ENCODE measurements at places on chromosomes 3 and 15. TPM values are rescaled to one million over a fixed set of nuclear protein-coding genes. Genes with fewer than 3 reads are reported as not detected.
A peak's percentile ranks its signal among the peaks of the same experiment; 100 is the strongest.

- DNase-seq: no peak
Observed at GRCh38 chr15:91039996-91040395, 17.6 kb upstream of the VPS33B start.

DNA sequence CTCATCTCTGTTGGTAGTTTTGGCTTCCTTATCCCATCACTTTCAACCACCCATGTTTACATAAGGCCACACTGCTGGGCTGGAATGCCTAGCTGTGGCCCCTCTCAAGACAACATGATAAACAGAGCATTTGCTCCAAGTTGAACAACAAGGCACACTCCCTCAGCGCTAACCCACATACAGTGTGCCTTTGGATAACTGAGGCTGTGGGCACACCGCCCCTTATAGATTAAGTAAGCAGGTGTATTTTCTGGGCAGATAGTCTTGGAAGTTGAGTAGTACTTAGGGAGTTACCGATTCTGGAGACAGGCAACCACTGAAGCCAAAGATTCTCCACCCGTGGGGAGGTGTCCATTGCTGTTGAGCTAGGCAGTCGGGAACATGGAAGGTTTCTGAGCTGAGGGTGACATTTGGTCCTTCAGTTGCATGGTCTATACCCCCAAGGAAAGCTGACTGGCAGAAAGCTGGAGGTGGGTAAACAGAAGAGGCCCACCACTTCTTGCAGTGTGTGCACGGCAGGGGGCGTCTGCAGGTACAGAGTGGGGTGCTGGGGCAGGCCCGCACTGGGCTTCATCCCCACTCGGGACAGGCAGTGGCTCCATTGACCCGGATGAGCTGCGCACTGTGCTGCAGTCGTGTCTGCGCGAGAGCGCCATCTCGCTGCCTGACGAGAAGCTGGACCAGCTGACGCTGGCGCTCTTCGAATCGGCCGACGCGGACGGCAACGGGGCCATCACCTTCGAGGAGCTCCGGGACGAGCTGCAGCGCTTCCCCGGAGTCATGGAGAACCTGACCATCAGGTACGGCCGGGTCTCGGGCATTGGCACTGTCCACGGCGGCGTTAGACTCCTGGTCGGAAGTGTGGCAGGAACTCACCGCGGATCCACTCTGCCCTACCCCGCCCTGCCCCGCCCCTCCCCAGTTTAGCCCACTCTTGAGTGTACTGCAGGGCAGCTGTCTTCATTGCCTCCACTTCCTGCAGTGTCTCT, 16.8 kb downstream of the NOX5 start:
- DNase-seq: no peak

DNA sequence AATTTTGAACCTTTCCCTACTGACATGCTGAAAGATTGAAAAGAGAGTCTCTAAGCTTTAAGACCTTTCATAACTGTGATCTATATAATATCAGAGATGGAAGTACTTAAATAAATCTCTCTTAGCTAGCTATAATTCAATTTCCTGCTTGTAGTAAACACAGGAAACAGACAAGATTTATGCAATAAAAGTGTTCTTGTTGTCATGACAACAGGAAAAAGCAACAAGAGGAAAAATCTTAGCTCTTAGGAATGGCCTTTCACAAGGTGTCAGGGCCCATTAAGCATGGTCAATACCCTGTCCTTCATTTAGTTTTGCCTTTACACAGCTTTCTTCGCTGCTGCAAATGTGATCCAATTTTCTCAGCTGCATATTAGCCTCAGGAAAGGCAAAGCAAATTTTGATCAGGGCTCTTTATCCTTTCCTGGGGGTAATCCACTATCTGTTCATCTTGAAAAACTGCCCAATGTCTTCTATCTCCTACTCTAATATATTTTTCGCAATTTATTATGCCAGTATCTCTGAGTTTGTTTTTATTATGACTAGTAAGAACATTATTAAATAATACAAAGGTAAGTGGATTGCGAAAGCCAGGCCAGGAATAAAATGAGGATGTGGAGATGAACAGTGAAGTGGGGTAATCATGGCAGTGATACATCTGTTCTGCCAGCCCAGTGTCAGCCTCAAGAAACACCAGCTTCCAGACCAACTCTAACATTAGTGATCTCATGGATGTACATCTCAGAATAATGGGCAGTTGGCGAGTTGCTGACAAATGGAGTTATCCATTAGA, 28.7 kb downstream of the SIDT1 start:
- DNase-seq: no peak

DNA sequence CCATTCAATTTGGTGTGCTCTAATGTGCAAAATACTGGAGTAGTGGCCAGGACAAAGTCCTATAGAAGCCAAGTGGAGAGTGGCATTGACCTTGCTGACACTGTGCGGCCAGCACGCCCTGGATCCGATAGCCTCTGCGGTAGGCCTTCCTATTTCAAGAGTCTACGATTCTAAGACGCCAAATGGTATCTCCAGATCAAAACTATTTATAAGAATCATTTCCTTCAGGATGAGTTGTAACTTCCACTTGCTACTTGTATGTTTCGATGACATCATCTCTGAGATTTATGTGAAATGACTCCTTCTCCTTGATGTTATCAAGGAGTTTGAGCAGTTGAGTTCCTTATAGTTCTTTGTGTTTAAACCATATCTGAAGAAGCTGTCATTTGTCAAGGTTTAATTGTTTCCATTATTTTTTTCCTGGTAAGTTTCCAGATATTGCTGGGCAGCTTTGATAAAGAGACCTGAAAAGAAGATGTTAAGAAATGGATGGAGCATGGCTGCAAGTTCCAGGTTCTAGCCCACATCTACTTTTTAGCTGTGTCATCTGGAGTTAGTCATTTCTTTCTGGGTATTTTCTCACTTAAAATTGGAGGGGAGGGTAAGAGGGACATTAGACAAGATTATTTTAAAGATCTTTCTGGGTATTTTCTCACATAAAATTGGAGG, 71.8 kb downstream of the TMEM44 start:
- DNase-seq: no peak

GRCh38 chr15:95664450-95664849, 666.0 kb upstream of the NR2F2 start:
- no peak for DNase-seq

GRCh38 chr15:27258287-27258686, 287.3 kb downstream of the GABRG3 start:
- no peak for DNase-seq

The PLAAT1 gene
- total RNA-seq: not detected

DNA sequence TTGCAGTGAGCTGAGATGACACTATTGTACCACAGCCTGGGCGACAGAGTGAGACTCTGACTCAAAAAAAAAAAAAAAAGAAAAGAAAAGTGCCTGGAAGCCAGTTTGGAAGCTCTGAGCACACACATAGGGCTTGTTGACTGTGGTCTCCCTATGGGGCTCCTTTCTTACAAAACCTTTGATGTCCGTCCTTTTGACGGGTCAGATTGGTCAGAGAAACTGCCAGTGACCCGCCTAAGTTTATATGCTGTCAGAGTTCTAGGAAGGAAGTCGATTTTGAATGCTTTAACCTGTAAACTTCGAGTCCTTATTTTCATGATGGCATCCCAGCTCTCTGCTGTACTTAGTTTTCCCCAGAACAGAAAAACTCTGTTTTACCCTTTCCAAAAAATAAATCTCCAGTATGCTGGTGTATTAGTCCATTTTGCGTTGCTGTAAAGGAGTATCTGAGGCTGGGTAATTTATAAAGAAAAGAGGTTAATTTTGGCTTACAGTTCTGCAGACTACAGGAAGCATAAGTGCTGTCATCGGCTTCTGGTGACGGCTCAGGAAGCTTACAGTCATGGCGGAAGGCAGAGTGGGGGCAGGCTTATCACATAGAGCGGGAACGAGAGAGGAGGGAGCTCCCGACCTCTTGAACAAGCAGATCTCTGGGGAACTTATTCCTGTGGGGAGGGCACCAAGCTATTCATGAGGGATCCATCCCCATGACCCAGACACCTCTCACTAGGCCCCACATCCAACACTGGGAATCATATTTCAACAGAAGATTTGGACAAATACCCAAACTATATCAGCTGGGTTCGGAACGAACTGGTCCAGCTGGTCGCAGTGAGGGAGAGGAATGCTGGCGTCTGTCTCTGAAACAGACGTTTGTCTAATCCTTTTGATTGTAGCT, 72.3 kb downstream of the LMLN start:
- no peak for DNase-seq

The EPHA3 gene
- not detected for total RNA-seq

The CPLX3 gene
- 0.25 TPM for total RNA-seq

The GPR149 gene
- not detected for total RNA-seq

DNA sequence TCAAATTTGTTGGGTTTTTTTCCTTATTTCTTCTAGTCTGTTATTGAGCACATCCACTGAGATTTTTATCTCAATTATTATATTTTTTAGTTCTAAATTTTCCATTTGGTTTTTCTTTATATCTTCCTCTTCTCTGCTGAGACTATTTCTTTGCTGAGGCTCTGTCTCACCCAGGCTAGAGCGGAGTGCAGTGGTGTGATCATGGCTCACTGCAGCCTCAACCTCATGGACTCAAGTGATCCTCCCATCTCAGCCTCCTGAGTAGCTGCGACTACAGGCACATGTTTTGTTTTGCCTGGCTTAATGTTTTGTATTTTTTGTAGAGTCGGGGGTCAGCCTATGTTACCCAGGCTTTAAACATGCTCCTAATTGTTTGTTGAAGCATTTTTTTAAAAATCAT, 10.2 kb downstream of the CTDSPL start:
- no peak for DNase-seq

The PTX3 gene
- 0.70 TPM for total RNA-seq

DNA sequence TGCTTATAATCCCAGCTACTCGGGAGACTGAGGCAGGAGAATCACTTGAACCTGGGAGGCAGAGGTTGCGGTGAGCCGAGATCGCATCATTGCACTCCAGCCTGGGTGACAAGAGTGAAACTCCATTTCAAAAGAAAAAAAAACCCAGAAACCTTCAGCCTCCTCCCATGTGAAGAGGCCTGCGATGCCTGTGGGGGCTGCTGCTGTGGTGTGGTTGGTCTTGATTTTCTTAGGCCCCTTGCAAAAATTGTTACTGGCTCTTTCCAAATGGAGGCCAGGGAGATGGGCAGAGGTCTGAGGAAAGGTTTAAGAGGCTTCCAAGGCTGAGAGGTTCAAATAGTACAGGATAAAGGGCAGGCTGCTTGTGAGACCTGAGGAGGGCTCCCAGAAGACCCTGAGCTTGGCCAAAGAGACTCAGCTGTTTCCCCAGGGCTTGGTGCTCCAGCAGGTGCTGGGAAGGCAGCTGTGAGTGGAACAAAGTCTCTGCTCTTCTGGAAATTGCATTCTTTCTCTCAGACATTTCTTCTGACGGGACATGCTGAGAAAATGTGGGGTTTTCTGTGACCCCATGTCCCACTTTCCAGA, 18.4 kb downstream of the GCSAM start:
- no peak for DNase-seq

- DNase-seq: peak; percentile 99
Observed at GRCh38 chr15:92903966-92904721, 4.0 kb downstream of the CHD2 start.

The ADAMTS17 gene
- total RNA-seq: 1.5 TPM

All from activated naive CD4-positive, alpha-beta T cell treated with anti-CD3 and anti-CD28 coated beads, Interleukin-2, amount 50 U/mL, for 72 hours (primary cell).